ENCODE measurements at places on chromosomes 16 and 17. TPM values are rescaled to one million over a fixed set of nuclear protein-coding genes. Genes with fewer than 3 reads are reported as not detected.

DNA sequence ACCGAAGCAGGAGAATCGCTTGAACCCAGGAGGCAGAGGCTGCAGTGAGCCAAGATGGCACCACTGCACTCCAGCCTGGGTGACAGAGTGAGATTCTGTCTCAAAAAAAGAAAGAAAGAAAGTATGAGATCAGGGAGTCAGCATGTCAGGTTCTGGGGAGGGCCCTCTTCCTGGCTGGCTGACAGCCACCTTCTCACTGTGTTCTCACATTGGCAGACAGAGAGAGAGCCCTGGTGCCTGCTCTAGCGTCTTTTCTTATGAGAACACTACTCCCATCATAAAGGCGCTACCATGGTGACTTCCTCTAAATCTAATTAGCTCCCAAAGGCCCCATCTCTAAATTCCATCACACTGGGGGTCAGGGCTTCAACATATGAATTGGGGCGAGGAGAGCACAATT lies 27.6 kb upstream of the RBBP6 start:
- DNase-seq: no peak

DNA sequence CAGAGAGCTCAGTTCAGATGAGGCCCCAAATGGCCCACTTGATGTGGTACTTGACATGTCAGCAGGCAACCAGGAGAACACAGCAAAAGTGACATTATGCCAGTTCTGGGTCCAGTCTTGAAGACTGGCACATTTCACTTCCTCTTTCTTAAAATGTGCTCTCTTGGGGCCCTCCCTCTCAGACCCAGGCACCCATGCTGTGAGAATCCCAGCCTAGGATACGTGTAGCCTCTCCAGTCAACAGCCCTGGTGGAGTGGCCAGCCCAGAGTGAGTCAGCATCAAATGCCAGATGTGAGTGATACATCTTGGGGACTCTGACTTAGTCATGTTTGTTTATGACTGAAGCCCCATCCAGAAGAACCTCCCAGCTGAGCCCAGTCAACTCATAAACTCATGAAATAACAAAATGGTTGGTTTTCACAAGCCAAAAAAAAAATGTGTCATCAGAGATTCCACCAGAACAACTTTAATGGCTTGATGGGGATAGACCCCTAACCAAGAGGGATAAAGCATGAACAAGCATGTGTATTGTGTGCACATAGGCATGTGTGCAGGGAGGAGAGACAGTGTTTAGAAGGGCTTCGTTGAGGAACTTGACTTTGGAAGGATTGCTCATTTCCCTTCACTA lies 82.5 kb upstream of the TNRC6C start:
- no peak for DNase-seq

DNA sequence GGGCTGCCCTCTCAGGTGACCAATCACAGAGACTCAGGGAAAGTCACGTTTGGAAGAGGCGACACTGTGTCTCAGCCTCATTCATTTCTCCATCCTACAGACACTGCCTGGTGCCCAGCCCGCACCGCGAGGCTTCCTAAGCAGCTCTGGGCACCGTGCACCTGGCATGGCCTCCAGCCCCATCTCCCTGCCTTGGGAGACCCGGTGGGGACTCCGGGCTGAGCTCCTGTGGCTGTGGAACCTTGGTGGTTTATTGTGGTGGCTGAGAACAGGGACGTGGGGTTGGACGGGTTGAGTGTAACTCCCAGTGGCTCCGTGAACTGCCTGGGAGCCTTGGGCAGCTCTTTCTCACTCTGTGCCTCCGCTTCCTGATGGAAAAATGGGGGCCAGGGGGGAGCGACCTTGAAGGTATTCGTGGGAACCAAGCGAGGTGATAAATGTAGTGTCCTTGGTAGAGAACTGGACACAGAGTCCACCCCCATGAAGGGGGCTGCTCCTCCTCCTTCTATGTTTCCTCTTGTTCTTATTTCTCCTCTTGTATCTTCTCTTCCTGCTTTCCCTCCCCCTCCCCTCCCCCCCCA lies 215.4 kb downstream of the SEC14L1 start:
- no peak for DNase-seq

- DNase-seq: peak; percentile 48
Observed at GRCh38 chr17:62692721-62693431, 65.4 kb downstream of the MRC2 start.

DNA sequence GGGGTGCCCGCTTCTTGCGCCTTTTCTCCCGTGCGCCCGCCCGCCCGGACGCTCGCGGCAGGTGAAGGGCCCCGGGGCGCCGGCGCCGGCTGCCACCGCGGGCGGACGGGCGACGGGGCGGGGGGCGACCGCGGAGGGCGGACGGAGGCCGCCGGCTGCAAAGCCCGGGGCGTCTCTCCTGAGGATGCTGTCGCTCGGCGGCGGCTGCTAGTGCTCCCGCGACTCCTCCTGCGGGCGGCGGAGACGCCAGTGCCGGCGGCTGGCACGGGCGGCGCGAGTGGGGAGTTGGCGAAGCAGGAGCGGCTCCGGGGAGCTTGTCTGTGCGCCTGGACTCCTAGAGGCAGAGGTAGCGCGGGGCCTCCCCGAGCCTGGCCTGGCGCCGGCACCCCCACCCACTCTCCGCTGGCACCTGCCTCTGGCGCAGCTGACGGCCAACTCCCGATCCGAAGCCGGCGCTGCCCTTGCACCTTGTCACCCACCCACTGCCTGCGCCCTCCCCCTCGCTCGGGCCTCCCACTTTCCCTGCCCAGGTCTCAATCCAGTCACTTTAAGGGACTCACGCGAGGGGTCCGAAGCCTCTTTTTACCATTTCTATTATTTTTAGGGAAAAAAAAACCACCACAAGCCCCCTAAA lies at the start of gene FAM20A:
TSS of gene FAM20A (minus strand) at position 437 of the 634 bp plus-strand sequence. CDS start 701 bp downstream, outside the sequence.
- DNase-seq: peak; percentile 65

- DNase-seq: no peak
Observed at GRCh38 chr16:72291531-72291981, 119.6 kb upstream of the PMFBP1 start.

DNA sequence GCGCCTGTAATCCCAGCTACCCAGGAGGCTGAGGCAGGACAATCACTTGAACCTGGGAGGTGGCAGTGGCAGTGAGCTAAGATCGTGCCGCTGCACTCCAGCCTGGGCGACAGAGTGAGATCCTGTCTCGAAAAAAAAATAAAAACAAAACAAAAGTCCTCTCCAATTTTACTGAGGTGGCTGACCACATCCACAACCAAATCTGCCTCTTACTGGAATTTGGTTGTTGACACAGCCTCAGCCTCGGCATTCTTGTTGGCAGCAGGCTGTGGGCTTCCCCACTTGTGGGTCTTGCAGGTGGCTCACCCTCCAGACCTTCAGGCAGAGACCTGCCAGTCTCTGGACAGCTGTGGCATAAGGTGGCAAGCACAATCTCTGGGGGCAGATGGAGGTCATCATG lies 15.6 kb downstream of the B4GALNT2 start:
- no peak for DNase-seq

DNA sequence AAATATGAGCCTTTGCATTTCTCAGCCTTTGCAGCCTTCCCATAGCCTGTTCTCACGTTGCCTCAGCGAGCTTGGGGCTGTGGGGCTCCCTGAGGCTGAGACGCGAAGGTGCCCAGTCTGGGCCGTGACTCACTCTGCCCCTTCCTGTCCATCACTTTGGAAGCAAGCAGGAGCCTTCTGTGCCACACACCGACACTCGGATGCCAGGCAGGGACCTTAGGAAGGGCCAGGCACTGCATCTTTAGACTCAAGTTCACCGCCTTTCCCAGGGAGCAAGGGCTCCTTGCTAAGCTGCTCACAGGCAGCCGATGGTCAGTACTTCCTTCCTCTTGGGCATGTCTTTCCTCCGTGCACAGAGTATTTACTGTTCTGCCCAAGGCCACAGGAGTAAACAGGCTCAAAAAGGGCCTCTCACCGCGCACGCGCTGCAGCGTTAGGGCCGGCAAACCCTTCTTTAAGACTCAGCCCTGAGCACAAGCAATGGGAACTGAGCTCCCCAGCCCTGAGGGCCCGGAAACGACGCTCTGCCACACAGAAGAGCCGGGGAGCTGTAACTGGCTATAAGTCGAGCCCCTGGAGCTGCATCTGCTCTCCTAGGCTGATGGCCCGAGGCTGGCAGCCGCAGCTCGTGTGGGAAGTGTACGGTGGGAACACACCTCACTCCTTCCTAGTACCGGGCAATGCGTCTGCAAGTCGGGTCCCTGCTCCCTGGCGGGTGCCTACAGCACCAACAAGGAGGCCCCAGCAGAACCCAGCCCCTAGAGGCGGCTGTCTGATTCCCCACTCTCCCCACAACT lies 7.2 kb downstream of the TIMM22 start:
- no peak for DNase-seq

HAS3 gene
- 0.44 TPM for total RNA-seq

HAPSTR1 gene
- 35.6 TPM for total RNA-seq

MYH13 gene
- not detected for total RNA-seq

LRRC37A gene
- total RNA-seq: 2.4 TPM

LDAF1 gene
- 36.4 TPM for total RNA-seq

BIRC5 gene
- 1.6 TPM for total RNA-seq

KRTAP2-4 gene
- total RNA-seq: not detected

All from left cardiac atrium (tissue), 4 donors.